Suppressor macrophage (primary cell): ENCODE measurements at places on chromosomes 16 and 17.

DNA sequence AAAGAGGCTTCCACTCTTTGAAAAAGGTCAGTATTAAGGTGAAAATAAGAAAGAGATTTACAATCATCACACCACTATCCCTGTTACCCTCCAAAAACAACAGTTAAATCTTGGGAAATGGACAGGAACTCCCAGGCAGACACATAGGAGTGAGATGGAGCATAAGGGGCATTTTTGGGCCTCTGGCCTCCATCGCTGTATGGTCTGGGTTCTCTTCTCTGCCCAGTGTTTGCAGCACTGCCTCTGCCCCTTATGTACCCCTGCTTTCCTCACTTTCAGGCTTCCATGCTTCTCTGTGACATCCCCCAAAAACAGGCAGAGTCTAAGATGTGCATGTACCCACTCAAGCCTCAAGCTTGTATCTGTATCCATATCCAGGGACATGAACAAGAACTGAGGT, 630 bp upstream of the HOXB2 start:
- DNase-seq = no peak

GRCh38 chr17:17035920-17036523, 6.2 kb upstream of the MPRIP start:
- no peak for DNase-seq

- peak; percentile 97 for DNase-seq
Observed at GRCh38 chr17:44210342-44211192, 8.9 kb downstream of the UBTF start.

- peak; percentile 48 for DNase-seq
Observed at GRCh38 chr16:46620266-46621005, 743 bp downstream of the SHCBP1 start.

GRCh38 chr17:29661213-29661612, 38.5 kb upstream of the CORO6 start:
- no peak for DNase-seq

DNA sequence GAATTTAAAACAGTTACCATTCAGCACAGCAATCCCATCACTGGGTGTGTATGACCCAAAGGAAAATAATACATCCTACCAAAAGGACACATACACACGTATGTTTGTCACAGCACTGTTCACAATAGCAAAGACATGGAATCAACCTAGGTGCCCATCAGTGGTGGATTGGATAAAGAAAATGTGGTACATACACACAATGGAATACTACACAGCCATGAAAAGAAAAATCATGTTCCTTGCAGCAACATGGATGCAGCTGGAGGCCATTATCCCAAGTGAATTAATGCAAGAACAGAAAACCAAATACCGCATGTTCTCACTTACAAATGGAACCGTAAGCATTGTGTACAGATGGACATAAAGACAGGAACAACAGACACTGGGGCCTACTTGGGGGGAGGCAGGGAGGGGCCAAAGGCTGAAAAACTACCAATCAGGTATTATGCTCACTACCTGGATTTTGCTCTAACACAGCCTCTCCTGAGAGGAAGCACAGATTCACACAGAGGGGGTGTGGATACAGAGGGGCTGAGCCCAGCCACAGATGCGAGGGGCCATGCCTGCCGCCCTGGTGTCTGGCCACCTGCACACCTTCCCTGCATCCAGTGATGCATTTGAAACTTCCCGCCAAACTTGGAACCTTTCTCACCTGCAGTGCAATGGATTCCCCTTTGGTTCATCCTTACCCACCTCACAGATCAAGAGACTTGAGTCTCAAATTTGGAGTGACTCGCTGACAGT, 55.9 kb downstream of the USP22 start:
- DNase-seq = no peak

GRCh38 chr16:8892101-8892575, 10.0 kb downstream of the LITAFD start:
- DNase-seq = no peak

GRCh38 chr17:44981221-44981968, 13.3 kb upstream of the C1QL1 start:
- no peak for DNase-seq

GRCh38 chr16:87968541-87968940, 17.3 kb downstream of the BANP start:
- DNase-seq = no peak

GRCh38 chr16:87834005-87834667, 35.2 kb downstream of the SLC7A5 start:
- DNase-seq = no peak

GRCh38 chr17:14302091-14302430, 1.2 kb downstream of the HS3ST3B1 start:
- DNase-seq = peak; percentile 55

DNA sequence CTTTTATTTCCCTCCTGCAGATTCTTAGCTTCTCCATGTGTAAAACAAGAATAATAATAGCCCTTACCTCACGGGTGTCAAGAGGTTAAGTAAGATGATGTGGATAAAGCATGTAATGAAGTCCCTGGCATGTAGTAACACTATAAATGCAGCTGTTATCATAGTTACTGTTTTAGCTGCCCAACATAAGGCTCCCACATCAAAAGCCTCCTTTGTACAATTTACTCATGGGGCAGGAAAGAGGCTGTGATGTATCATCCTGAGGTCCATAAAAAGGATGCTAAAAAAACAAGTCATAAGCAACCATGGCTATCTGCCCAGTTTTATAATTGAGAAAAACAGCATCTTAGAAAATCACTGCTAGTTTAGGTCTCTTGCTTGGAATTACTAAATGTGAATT, 339.7 kb downstream of the CA10 start:
- DNase-seq = no peak

DNA sequence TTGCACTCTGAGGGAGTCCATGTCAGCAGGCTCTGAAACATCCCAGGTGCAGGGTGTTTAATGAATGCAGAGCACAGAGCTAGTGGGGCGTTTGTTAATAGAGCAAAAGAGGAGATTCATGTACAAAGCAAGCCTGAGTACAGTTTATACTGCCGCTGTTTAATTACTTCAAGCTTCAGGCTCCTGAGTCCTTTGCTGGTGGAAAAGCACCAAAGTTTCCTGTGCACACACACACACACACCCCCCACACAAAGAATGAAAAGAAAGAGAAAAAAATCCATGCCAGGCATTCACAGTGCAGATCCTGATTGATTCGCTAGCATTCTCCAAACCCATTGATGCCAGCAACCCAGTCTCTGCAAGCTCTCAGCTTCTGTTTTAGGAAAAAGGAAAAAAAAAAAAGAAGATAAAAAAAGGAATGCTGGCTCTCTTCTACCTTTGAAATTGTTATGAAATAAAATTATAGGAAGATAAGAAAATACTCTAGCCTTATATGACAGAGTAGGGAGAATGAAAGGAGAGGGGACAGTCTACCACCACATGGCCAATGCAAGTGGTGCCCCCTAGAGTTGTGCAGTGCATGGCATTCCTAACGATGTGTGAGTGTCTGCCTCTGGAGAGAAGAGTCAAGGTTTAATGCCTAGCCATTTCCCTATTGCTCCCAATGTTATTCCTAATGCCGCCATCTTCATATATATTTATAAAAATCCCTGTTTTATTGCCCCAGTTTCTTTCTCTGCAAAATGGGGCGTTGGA, 216.5 kb downstream of the TMEM114 start:
- DNase-seq = no peak

- no peak for DNase-seq
Observed at GRCh38 chr16:51326131-51326856, 175.2 kb upstream of the SALL1 start.

- no peak for DNase-seq
Observed at GRCh38 chr16:30368792-30369090, 1.6 kb downstream of the TBC1D10B start.

DNA sequence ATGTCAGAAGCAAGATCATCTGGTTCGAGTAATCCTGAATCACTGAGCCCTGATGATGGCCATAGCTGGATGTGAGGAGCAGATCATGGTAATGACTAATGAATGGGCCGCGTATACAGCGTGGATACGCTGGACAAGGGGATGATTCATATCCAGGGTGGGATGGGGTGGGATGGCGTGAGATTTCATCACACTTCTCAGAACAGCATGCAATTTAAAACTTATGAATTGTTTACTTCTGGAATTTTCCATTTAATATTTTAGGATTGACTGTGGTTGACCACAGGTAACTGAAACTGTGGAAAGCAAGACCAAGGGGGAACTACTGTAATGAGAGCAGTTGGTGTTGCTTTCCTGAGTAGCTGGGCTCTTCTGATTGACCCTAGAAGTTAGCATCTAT, 225.5 kb downstream of the STX8 start:
- peak; percentile 45 for DNase-seq

GRCh38 chr16:16014329-16015224, 65.2 kb downstream of the ABCC1 start:
- DNase-seq = no peak

- no peak for DNase-seq
Observed at GRCh38 chr16:22413819-22414218, 39.4 kb upstream of the CDR2 start.

DNA sequence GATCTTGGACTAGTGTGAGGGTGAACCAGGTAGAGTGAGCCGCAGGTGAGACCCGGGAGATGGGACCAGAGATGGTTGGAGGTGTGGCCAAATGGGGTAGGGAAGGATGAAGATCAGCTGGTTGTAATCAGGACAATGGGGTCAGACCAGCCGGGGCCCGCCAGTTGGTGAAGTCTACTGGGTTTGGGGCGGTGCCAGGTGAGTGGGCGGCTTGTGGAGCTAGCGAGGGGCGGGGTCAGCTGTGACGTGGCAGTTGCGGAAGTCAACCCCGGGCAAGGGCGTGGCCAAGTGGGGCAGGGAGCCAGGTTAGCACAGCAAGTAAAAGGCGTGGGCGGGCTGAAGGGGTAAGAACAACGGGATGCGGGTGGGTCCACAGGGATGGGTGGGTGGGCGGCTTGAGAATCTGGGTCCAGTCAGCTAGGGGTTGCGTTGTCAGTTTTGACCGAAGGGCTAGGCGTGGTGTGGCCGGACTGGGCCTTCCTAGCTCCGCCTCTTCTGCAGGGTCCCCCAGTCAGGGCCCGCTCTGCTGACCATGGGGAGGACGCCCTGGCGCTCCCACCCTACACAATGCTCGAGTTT, 25.5 kb upstream of the ALKBH5 start:
- peak; percentile 95 for DNase-seq

- no peak for DNase-seq
Observed at GRCh38 chr17:19345486-19346350, 16.8 kb downstream of the B9D1 start.

DNA sequence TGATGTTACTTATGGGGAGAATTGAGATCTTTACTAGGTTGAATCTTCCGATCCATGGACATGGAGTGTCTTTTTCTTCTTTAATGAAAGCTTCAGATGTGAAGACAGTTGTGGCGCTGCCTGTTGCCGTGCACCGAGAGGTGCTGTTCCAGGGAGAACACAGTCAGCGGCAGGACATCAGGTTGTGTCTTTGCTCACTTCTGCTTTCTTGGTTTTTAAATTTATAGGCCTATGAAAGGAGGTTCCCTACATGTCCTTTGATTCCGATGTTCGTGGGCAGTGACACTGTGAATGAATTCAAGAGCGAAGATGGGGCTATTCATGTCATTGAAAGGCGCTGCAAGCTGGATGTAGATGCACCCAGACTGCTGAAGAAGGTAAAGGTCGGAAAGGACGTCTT, 49.8 kb downstream of the SEC14L1 start:
- peak; percentile 12 for DNase-seq

DNA sequence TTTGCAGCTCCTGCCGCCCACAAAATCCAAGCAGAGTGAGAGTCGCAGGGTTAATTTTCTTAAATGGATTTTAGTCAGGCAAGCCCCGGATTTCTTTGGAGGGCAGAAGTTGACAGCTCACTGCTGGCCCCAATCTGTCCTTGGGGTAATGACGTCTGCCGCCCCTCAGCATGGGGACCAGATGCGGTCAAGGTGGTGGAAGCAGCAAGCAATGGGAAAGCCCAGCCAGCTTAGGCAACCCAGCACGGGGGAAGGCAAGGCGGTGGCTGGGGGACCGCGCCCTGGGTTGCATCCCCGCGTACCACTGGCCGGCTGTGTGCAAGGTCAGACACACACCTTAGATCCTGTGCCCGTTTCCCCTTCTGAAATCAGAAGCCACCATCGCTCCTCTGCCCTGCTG, 321.7 kb downstream of the C16orf95 start:
- DNase-seq = no peak

DNA sequence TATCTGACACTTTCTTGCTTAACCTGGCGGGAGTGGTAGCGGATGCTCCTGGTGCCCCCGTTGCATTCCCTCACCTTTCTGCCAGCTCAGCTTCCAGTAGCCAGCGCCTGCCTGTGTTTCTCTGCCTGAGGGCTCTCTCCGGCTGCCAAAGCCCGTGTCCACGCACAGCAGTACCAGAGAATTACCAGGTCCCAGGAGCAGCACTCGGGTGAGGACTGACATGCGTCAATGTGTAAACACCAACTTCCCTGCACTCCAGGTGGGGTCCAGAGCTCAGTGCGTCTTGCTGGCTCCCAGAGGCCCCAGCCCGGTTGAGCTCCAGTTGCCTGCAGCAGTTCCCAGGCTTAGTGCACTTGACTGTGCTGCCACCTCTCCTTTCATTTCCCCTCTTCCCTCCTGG, 54.8 kb downstream of the CDH13 start:
- no peak for DNase-seq

DNA sequence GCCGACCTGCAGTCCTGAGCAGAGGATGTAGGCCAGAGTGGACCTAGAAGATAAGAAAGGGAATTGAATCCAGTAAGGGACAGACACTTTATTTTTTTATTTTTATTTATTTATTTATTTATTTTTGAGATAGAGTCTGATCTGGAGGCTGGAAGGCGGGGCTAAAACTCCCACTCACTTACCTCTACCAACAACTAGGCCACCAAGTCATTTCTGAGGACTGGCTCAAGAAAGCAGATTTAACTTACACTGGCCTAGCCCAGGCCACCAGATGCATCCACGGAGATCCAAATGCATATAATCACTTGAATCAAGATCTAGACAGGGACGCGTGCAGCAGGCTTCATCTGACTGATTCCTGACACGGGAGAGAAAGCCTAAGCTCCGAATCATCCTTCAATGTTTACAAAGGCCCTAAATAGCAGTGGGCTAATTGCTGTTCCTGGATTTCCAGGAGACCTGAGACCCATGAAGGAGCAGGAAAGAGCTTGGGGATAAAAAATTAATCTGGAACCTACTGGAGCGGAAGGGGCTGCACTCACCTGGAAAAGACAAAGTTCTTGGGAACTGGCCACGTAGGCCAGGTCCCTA, 1.1 kb upstream of the ALOX12 start:
- DNase-seq = no peak

- DNase-seq = no peak
Observed at GRCh38 chr17:17252149-17252661, 15.2 kb upstream of the FLCN start.

DNA sequence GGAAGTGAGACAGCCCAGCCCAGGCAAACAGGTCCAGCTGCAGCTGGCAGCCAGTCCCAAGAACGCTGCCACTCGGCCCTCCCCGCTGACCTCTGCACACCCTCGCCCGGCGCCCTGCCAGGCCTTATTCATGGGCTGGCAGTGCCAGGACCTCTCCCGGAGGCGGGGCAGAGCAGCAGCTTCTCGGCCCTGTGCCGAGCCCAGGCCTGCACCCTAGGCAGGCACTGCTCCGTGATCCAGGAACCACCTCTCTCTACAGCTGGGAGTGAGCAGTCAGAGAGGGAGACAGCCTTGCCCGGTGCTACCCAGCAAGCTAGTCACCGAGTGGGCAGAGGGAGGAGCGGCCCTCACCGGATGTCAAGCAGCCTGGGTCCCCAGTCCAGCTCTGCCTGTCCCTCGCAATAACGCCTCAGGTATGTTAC, 79.9 kb upstream of the CBX4 start:
- no peak for DNase-seq

GRCh38 chr17:3995067-3995466, 30.8 kb upstream of the ATP2A3 start:
- no peak for DNase-seq

GRCh38 chr17:30243568-30243967, 8.1 kb upstream of the SLC6A4 start:
- no peak for DNase-seq
